ENCODE measurements at places on chromosomes 4 and X.

DNA sequence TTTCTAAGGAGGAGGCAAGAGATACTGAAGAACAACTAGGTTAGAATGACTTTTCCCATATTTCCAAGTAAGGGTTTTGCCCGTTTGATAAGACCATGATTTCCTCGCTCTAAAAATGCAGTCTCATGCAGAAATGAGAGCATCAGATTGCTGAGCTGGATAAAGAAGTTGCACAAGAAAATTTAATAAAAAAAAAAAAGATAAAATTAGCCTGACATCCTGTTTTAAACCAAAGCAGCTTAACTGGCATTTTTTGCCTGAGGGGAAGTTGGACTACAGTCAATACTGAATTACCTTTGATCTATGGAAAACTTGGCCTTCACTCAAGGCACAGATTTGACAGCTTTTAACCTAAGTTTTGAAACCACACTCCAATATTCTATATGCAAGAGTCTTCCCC lies 208.4 kb downstream of the GASK1B start:
- no peak for DNase-seq

DNA sequence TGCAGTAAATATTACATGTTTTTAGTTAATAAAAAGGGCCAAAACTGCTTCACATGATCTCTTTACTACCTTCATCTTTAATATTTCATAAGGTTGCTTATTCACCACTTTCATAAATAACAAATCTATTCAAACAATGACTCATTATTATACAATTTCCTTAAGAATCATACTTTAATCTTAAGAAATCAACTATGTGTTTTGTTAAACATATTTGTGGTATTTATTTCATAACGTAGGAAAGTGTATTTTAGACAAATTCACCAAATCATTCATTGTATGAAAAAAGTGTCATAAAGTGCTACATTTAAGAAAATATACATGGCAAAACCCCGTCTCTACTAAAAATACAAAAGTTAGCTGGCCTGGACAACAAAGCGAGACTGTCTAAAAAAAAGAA lies 150.5 kb upstream of the RXFP1 start:
- DNase-seq = no peak

DNA sequence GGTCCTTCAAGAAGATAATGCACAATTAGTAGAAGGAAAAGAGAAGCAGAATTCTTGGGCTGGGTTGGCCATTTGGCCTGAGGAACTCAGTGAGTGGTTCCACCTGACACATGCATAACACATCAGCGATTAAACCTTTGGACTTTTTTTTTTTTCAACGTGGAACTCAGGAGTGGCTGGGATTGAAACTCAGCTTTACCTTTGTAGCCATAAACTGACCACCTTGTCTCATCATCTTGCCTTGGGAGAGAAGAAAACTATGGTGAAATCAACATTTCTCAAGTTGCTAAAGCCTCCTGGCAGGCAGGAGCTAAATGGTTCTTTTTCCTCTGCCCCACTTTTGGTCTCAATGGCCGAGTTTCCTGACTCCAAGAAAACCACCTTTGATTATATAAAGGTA lies 16.3 kb downstream of the PTTG2 start:
- no peak for DNase-seq

DNA sequence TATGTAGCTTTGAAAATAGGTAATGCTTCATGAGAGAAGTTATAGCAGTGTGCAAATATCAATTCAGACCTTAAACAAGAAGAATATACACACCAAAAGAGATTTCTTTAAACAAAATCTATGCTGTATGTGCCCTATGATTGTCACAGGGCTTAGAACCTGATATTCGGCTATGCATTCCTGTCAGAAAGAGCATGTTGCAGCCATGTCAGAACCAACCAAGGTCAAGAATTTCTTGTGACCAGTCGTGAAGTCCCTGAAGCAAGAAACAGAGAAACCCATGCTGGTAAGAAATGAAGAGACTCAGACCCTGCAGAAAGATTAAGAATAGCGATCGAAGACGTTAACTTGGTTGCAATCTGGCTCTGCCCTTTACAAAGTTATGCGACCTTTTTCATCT lies 210.3 kb upstream of the SPIN4 start:
- no peak for DNase-seq

DNA sequence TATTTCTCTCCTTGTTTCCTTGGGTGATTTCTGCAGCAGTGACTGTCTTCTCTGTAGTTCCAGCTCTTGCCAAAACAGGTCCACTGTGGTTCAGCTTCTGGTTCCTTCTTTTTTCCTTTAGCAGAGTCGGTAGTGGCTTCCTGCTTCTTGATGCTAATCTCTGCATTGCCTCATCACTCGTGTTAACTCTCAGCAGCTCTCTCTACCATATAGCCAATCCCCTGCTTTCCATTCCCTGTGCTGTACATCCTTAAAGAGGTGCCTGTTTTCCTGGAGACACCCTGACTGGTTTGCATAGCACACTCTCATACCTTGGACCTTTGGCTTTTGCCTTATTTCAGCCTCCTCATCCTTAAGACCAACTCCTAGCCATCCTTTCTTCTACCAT lies 191.2 kb upstream of the LNX1 start:
- no peak for DNase-seq

GRCh38 chr4:150337734-150338133 lies 244.2 kb upstream of the MAB21L2 start:
- no peak for DNase-seq

- DNase-seq = no peak
Measured at GRCh38 chr4:15706646-15707362, 3.9 kb downstream of the BST1 start.

DNA sequence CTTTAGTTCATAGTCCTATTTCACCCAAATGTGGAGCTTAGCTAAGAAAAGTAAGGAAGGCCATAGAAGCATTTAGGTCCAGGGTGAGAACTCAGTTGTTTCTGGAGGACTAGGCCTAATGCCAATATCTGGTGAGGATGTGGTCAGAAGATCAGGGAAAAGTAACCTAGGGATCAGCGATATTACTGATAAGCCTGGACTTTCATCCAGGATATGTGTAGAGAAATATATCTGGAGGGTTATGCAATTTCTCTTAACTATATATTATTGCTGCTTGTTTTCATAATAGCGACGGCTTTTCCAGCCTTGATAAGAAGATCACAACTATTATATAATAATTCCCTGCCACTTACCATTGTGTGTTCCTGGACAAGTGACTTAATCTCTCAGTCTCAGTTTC lies 81.1 kb downstream of the FRAS1 start:
- DNase-seq = no peak

Data from KG1 (cell line).